NCI-H1092 (cell line): ENCODE measurements at places on chromosomes 13 and 19.

- no peak for DNase-seq
These were observed 1.9 kb upstream of the ZNF580 start for GRCh38 chr19:55638864-55639359.

- no peak for DNase-seq
These were observed 40.2 kb downstream of the OLFM4 start for GRCh38 chr13:53068585-53069520.

GRCh38 chr13:59537500-59537899 is 626.2 kb downstream of the DIAPH3 start:
- no peak for DNase-seq

DNA sequence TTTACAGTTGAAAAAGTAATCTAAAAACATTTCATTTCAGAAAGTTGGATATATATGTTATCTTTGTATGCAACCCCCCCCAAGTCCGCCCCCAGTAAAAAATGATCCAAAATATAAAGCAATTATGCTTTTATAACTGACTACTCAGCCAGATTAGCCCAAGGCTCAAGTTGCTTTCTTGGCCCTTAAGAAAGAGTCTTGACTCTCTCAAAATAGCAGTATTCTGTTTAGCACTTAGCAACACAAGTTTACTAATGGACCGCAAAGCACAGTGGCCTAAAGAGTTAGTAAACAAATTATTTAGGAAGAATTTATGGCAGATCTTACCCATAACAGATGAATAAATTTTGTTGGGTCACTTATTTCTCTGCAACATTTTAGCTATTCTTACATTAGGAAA is 86.9 kb downstream of the ELF1 start:
- no peak for DNase-seq
